GM19239 (cell line): ENCODE measurements at places on chromosomes 7 and 10.

- no peak for DNase-seq
Measured at GRCh38 chr10:8114741-8115617, 60.5 kb downstream of the GATA3 start.

GRCh38 chr10:126558881-126559280 lies 111.6 kb downstream of the C10orf90 start:
- no peak for DNase-seq

- DNase-seq, result no peak
Measured at GRCh38 chr7:108120196-108120595, 10.0 kb downstream of the LAMB4 start.

DNA sequence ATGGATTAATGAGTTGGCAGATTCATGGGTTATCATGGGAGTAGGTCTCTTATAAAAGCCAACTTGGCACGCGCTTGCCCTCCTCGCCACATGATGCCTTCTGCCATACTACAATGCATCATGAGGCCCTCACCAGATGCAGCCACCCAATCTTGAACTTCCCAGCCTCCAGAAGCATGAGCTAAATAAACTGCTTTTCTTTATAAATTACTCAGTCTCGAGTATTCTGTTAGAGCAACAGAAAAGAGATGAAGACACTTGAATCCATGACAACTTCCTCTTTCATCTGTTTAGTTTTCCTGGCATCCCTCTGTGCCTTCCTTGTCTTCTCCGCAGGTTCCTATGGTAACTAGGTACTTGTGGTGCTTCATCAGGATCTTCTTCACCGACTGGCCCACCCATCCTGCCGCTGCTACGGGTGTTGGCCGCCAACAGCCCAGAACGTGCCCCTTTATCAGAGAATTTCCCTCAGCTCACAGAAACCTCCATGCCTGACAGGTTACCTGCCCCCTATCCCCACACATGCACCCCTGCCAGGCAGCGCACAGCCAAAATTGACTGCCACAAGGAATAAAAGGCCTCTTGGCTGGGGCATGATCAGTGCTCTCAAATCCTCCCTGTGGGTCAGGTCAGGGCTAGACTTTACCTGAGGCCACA lies 28.0 kb upstream of the PPIF start:
- DNase-seq, result no peak

DNA sequence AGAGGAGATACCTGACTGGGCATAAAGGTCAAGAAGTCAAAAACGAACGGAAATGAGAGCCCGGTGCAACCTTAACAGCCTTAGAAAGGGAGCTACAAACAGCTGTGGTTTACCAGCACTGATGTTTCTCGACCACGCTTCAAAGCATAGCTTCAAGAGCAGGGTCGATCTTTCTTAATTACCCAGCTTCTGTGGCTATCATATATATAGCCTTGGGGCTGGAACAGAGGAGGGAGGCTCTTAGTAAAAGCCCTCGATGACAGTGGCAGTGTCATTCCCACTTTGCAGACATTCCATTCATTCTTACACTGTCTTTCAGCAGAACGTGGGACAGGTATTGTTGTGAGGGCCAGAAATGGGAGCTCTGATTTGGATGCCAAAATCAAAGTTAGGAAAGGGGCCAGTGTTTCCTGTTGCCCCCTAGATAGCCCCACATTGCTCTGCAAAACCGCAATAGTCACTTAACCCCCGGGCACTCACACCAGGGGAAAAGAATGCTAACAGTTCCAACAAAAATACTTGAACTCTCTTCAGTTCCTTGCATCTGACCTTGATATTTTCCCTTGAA lies 141.5 kb downstream of the MTPAP start:
- no peak for DNase-seq

GRCh38 chr7:74443543-74444247 lies 10.0 kb upstream of the GTF2IRD1 start:
- DNase-seq, result no peak

DNA sequence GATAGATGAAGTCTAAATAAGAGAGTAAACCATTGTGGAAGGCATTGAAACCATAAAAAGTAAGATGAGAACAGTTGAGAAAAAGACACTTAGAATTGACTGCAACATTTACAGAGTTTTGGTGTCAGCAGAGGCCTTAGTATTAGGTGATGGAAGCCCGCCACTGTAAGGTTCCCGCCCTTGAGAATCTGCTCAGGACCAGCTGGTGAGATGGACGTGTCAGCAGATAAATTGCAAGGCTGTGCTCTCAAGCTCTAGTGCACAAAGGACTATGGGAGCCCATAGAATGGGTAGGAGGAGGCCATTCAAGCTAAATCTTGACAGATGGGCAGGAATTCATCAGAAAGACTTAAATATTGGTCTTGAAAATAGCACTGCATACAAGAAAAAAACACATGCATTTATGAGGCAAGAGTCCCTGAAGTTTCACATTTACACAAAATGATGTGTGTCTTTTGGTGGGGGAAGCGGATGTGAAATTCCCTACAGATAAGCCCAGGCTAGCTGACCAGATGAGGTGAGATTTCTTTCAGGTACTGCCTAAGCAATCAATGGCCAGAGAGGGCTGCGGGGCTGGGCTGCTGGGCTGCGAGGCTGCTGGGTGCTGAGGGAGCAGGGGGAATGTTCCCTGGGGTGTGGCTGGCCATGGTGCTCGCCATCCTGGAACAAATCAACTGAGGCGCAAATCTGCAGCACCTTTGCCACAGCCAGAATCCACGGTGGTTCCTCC lies 42.5 kb downstream of the SYPL1 start:
- DNase-seq, result no peak

DNA sequence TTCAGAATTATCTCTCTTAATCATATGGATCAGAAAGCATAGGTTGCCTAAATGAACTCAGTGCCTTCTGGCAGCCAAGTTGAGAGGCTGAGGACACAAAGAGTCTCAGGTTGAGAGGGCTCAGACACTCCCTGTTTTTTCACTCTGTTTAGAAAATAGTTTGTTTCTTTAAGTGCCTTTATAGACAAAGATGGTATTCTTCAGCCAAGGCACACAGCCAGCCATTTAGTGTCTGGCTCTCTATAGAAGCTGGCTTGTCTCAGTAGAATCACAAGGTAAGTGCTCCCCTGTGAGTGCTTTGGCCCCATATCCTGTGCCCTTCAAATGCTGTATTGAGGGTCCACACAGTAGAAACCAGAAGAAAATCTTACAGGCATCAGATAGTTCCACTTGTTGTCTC lies 3.6 kb downstream of the GPR158 start:
- DNase-seq, result no peak

DNA sequence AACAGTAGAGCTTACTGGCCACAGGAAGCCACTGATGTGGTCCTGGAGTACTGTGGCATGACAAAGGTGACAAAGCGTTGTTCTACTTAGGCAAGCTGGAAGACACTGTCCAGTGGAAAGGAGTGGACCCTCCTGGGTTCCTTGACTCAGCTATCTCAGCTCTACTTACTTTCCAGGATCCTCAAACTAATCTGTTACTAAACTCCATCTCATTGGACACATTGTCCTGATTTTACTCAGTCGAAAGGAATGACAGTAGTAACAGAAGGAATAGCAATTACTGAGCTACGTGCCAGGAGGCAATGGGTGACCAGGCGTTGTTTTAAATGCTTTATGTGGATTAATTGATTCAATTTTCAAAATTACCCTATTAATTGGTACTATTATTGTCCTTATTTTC lies 41.6 kb downstream of the ABLIM1 start:
- no peak for DNase-seq

DNA sequence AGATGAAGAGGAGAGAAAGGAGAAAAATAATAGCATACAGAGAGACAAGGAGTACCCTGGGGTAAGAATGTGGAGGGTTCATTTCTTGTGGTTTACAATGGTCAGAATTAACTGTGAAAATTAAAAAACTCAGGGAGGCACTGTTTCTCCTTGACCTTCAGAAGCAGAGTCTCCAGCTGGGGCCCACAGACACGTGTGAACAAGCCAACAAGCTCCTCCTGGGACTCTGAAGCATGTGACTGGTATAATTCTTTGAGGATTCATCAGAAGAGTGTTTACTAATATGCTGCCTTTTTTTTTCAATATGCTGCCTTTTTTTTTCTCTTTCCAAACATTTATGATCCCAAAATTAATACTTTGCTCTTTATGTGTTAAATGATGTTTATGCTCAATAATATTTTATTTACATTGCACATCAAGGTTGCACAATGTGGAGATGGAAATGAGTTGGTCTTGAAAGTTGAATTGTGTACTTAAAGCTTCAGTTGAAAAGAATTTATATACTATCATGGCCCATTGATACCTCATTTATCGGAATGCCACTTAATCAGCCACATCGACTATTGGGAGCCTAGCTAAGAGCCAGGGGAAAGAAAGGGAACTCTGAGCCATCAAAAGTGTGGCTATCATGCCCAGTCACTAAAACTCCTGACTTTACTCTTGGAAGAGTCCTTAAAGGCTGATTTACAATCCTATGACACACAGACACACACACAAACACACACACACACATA lies 134.7 kb upstream of the RHOBTB1 start:
- DNase-seq, result no peak

DNA sequence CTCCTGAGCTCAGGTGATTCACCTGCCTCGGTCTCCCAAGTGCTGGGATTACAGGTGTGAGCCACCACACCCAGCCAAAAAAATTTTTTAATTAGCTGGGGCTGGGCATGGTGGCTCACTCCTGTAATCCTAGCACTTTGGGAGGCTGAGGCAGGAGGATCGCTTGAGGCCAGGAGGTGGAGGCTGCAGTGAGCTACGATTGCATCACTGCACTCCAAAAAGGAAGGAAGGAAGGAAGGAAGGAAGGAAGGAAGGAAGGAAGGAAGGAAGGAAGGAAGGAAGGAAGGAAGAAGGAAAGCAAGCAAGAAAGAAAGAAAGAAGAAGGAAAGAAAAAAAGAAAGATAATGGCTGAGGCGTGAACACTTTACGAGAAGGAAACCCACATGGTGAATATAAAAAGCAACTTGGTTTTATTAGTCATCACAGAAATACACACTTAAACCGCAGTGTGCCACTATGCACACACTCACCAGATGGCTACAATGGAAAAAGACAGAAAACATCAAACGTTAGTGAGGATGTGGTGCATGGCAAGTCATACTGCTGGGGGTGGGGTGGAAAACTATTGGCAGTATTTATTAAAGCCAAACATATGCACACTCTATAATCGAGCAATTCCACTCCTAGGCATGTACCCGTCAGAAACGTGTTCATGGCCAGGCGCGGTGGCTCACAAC lies 4.4 kb upstream of the CCL26 start:
- DNase-seq, result no peak

DNA sequence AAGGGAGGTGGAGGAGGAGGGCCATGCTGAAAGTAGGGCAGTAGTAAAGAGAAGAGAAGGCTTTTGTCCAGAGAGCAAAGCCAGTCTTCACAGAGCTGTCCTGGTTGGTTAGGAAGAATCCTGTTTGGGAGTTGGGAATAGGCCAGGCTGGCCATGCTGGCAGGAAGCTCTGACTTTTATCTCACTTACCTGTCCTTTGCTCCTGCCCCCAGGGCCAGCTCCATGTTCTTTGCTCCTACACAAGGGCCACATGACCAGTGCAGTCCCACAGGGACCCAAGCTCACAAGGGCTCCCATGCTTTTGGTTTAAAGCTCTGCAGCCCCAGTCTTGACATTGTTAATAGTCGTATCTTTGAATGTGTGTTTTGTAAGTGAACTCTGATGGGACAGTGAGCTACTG lies 161.6 kb upstream of the KMT2E start:
- DNase-seq, result no peak

DNA sequence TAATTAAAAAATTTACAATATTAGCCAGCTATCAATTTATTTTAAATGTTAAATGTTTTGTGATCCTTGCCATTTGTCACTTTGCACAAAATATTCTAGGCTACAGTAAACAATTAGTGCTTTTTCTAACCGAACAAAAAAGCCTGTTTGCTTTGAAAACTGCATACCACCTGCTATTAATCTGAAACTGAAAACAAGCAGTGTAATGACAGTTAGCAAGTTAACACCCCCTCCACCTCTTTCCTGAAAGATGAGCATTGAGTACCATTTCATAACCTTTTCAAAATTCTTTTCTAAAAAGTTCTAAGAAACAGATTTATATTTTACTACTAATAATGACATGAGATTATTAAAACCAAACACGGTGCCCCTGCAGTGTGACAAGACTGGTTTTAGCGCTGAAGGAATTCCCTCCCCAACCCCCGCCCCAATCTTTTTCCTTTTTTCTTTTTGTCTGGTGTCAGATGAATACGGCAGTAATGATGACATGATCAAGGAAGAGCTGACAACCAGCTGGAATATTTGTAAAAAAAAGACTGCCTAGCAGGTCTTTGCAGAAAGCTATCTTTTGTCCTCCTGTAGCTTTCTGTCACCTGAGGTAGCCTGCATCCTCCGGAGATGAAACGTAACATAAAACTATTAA lies 175.6 kb downstream of the CHCHD3 start:
- no peak for DNase-seq

DNA sequence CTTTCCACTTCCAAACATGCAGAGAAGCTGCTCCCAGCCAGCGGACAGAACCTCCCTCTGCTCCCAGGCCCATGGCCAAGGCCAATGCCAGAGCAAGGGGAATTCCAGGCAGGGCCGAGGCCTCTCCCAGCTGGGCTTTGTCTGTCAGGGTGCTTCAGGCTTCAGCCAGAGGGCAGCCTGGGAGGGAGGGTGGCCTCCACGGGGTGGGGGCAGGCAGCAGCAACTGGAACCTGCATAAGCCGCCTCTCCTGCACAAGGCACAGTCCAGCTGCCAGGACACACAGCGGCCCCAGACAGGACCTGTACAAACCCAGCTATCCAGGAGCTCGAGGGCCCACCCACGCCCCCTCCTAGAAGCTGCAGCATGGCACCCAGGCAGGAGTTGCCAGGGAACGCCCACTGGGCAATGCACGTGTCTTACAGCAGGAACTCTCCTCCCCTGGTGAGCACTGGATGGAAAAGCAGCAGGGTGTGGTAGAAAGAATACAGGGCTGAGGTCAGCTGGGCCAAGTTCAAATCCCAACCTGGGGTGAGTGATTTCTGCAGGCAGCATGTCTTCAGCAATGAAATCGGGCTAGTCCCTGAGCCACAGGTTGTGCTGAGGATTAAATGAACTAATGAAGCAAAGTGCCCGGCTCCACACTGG lies 7.6 kb downstream of the FAM53B start:
- no peak for DNase-seq

DNA sequence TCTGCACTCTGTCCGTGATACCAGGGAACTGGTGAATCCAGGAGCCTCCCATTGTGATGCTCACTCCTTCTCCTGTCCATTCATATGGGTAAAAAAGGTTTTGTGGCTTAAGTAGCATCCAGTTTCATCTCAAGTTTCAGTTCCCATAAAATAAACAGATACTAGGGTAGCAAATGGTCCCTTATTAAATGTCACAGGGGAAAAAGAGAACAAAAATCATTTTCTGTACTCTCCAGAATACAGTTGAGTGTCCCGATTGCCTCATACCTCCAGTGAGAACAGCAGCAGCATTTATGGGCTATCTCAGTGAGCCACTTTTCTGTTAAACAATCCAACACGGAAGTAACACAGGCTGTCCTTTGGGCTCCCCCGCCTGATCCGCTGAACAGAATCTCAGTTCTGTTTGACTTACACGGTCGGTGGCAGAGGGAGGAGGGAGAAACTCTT lies 179.6 kb downstream of the CELF2 start:
- no peak for DNase-seq

GRCh38 chr7:157606140-157606539 lies 269.3 kb downstream of the DNAJB6 start:
- DNase-seq, result no peak
